ENCODE measurements at places on chromosomes 1 and 21. TPM values are rescaled to one million over a fixed set of nuclear protein-coding genes. Genes with fewer than 3 reads are reported as not detected.

Gene KLF17
- total RNA-seq = not detected

Gene RGS4
- total RNA-seq = 2.1 TPM

Gene SLFNL1
- total RNA-seq = 0.22 TPM

Gene SEC16B
- 2.9 TPM for total RNA-seq

Gene GBP4
- total RNA-seq = 9.7 TPM

Gene EFCAB14
- total RNA-seq = 96.6 TPM

Gene PLEKHA6
- total RNA-seq = 3.5 TPM

Gene RSBN1
- 14.5 TPM for total RNA-seq

Gene CFAP45
- total RNA-seq = 0.64 TPM

Gene PIGC
- total RNA-seq = 16.6 TPM

Gene PRAMEF2
- not detected for total RNA-seq

Gene NOS1AP
- 1.3 TPM for total RNA-seq

Gene KCNQ4
- total RNA-seq = 1.4 TPM

Gene CFHR3
- total RNA-seq = 0.39 TPM

Gene RIPPLY3
- total RNA-seq = not detected

Gene PLEKHG5
- total RNA-seq = 9.3 TPM

Gene PRAMEF4
- not detected for total RNA-seq

Gene FAM177B
- total RNA-seq = not detected

Gene C8B
- not detected for total RNA-seq

Gene AGMAT
- total RNA-seq = 0.58 TPM

Gene LCE2C
- not detected for total RNA-seq

Gene PLA2G4A
- 14.1 TPM for total RNA-seq

Gene MROH7
- total RNA-seq = 2.4 TPM

All from mesenteric fat pad (tissue), 1 donor.